ENCODE measurements at places on chromosomes 6 and 20.
A peak's percentile ranks its signal among the peaks of the same experiment; 100 is the strongest.

GRCh38 chr20:6976106-6976900 is 208.8 kb downstream of the BMP2 start:
- DNase-seq: peak; percentile 55

GRCh38 chr6:75386050-75386770 is 101.6 kb upstream of the TMEM30A start:
- no peak for DNase-seq

- DNase-seq: peak; percentile 56
These were observed 15.4 kb upstream of the IP6K3 start for GRCh38 chr6:33761922-33762629.

DNA sequence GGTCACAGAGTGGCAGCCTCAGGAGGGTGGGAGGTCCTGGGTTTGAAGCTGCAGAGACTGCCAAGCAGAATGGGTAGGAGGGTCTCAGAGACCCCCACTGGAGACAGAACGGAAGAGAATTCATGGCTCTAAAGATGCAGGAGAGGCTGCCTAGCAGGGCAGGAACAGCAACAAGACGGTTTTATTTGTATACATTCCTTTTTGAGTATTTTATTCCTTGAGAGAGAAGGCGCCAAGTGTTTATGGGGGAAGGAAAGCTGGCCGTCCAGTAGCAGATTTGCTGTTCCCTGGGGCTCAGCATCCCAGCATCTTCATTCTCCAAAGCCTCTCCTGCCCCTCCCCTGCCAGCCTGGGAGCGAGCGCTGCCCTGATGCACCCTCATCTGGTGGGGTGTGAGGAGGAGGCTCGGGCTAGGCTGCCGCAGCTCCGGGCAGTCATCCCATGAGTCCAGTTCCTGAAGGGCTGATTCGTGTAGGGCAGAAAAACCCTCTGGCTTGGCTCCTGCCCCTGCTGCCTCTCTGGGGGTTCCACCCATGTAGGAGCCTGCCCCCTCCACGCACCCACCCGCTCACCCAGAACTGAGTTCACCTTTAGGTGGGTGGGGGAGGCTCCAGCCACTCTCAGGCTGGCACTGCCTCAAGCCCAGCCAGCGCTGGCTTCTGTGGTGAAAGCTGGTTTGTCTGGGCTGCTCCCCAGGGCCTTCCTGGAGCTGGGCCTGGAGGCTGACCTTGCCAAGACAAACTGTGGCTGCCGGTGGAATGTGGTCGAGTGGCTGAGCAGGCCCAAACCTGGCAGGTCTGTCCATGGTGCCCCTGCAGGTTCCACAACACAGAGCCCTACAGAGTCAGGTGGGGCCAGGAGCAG is 32.4 kb downstream of the CPXM1 start:
- no peak for DNase-seq

- DNase-seq: no peak
These were observed 97.5 kb downstream of the DLL1 start for GRCh38 chr6:170193326-170193821.

DNA sequence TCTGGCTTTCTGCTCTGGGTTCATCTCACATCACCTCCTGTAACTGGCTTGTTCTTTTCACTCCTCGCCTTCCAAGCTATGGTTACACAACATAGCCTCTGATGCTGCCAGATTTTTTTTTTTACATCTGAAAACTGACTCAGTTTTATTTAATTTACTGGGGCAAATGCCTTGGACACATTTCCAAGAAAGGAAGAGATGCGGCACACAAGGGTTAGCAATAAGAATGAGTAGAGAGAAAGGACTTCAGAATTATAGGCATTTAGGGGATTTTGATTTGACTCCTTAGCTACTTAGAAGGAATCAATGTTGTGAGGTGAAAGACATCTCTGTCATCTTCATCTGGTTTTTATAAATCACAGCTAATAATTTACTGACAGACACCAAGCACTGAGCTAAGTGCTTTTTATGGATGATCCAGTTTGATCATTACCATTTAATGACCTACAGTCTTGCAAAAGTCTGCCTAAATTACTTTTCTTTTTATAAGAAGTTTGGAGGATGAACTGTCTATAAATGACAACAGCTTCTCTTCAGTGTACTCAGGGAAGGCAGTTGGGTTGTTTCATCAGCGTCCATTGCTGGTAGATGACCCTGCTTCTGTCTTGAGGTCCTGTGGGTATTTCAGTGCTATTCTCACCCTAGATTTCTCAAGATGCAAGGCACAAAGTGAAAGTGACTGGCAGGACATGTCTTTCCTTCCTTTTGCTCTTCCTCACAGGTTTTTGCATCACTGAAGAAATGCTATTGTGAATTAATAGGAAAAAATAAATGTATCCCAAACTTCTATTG is 31.1 kb downstream of the LAMA4 start:
- DNase-seq: no peak

DNA sequence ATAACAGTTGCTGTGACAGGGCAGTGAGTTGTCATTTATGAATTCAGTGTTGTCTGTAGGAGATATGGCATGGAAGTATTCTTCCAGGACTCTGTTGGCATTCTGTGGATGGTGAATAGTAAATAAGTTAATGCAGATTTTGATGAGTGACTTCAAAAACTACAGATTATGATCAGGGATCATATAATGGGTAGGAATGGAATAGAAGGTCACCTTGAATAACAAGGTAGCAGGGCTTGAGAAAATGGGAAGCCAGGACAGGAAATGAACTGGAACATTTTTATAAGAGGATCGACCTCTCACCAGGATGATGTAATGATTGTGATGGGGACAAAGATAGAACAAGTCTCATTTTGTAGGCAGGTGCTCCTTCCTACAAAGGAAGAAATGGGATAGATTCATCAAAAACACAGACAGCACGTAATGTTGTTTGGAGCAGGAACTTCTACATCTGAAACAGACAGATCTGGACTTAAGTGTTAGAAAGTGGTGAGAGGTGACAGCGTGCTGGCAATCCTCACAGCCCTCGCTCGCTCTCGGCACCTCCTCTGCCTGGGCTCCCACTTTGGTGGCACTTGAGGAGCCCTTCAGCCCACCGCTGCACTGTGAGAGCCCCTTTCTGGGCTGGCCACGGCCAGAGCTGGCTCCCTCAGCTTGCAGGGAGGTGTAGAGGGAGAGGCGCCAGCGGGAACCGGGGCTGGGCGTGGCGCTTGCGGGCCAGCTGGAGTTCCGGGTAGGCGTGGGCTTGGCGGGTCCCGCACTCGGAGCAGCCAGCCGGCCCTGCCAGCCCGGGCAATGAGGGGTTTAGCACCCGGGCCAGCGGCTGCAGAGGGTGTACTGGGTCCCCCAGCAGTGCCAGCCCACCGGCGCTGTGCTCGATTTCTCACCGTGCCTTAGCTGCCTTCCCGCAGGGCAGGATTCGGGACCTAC is 30.8 kb upstream of the SSR1 start:
- no peak for DNase-seq

GRCh38 chr6:113221850-113222249 is 635.3 kb upstream of the MARCKS start:
- DNase-seq: no peak

GRCh38 chr6:42236030-42236429 is 18.4 kb upstream of the MRPS10 start:
- DNase-seq: no peak

DNA sequence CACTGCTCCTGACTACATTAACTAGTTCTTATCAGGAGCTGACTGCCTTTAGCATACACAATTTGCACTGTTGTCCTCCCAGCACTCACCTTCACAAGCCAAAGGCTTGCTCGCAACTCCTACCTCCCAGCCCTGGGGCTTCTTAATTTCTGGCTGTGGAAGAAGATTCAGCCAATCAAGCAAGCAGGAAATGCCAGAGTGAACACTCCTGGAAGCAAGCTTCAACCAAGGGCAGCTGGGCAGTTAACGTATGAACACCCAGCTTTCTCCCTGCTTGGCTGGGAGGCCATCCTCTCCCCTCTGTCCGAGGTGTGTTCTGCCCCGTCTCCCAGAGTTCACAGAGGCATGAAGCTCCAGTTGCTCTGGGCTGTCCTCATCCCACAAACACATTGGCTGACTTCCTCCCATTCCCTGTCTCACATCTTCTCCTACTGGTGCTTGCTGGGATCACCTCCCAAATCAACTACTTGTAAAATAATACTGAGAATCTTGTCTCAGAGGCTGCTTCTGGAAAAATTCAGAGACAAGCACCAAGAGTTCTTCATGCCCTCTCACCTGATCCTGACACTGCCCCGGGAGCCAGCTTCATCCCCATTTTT is 15.3 kb upstream of the SRSF6 start:
- no peak for DNase-seq

DNA sequence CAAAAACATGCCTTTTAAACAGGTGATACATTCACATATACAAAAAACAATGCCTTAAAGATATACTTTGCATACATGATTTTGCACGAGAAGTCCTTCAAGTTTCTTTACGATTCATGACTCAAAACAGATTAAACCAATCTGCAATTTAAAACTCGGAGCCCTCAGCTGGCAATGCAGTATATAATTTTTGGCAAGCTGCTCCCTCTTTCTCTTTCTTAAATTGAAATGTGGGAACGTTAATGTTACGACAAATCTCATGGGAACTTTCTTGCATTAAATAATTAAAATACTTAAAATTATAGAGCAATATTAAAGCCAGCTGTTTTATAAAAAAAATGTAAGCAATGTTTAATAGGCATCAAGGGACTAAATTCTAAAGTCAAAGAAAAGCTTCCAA is 334.6 kb downstream of the ESR1 start:
- DNase-seq: no peak

GRCh38 chr20:47335251-47336128 is 21.0 kb downstream of the ZMYND8 start:
- DNase-seq: no peak

DNA sequence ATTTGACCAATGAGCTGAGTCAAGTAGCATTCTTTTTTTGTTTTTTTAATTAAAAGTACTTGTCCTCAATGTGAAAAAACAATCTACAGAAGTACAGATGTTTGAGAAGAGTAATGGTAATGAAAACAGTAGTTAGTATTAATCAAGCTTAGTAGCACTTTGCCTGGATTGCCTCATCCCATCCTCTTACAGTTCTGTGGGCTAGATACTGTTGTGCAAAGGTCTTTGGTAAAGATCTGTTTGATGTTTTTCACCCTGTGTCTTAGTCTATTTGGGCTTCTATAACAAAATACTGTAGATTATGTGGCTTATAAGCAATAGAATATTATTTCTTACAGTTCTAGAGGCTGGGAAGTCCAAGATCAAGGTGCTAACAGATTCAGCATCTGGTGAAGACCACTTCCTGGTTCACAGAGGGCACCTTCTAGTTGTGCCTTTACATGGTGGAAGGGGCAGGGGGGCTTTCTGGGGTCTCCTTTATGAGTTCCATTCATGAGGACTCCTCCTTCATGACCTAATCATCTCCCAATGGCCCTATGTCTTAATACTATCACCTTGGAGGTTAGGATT is 84.3 kb downstream of the SHLD1 start:
- DNase-seq: no peak

- DNase-seq: no peak
These were observed 20.3 kb downstream of the GTPBP2 start for GRCh38 chr6:43608807-43609206.

- no peak for DNase-seq
These were observed 19.6 kb upstream of the SERPINB1 start for GRCh38 chr6:2861060-2861821.

GRCh38 chr20:3010985-3011723 is 32.3 kb upstream of the GNRH2 start:
- DNase-seq: no peak

GRCh38 chr6:167530951-167531350 is 206.1 kb downstream of the TTLL2 start:
- DNase-seq: no peak

DNA sequence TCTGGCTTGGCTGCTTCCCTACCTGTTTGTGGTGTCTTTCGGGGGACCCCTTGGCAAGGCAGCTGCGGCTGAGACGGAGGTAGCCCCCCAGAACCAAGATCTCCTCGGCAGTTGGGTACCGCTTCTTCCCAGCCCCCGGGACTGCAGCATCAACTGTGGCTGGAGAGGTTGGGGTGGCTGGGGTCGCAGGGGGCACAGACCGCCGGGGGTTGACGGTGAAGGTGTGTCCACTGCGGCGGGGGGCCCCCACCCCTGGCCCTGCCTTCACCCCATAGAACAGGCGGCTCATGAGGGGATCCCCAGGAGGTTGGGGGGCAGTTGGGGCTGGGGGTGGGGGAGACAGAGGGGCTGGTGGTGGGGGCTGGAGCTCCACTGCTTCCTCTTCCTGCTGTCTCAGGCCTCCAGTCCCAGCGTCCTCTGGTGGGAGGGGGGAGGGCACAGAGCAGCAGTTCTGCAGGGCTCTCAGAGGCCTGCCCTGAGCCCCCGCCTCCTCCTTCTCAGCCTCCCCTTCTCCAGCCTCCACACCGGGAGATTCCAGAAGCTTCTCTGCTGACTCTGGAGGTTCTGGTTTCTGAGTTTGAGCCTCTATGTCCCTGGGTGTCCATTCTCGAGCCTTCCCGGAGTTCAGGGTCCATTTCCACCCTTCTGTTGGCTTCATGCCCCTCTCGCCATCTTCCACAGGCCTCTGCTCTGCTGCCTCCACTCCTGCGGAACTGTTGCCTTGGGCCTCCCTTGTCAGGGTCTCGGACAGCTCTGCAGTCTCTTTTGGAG is 1.9 kb downstream of the PPP1R18 start:
- DNase-seq: peak; percentile 62

GRCh38 chr20:50460115-50460607 is 50.0 kb upstream of the PTPN1 start:
- DNase-seq: no peak

GRCh38 chr6:169970306-169970988 is 219.0 kb downstream of the ERMARD start:
- DNase-seq: no peak

DNA sequence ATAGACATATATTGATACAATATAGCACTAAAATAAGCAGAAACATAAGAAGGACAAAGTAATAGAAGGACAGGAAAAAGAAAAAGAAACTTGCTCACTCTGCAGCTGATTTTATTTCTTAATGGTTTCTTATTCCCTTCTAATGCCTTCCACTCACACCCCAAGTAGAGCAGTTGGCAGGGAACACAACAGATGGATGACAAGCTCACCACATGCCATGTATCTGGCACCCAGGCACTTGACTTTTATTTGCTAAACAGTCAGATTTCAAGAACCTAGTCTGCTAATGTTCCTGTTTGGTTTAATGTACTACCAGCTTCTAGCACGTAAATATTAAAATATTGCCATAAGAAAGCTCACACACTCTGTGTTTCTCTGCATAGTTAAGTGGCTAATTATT is 87.1 kb downstream of the COL19A1 start:
- no peak for DNase-seq

DNA sequence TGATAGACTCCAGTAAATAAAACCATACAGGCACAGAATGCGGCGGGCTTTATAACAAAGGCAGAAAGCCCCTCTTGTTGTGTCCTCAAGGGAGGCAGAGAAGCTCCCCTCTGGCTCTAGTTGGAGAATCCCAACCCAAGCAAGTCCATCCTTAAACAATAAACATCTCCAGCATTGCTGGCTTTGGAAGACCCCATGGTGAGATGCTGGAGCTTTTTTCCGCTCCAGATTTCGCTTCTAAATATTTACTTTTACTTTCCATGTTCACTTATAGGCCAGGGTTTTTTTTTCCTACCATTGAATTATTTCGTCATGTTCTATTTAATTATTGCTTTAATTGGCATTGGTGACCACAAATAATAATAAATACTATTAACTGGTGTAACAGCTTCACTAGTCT is 176.2 kb downstream of the MTHFD1L start:
- DNase-seq: no peak

GRCh38 chr6:32327103-32327502 is 44.6 kb downstream of the TSBP1 start:
- DNase-seq: peak; percentile 4
